NCI-H2081 (cell line): ENCODE measurements at places on chromosomes 7 and 10.

DNA sequence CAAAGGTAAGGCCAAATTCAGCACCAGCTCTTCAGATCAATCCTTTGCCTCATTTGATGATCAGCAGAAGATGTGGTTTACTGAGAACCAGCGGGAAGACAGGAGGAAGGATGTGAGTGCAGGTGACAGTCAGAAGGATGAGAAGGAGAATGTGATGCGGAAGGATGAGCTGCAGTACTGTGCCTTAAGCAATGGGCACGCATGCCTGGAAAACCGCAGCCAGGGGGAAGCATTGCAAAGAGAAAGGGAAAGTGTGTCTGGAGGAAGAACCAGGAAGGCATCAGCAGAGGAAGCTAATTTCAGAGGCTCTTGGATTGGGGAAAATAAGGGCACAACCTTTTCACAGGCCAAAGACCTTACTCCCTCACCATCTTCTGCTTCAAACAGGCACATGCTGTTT, 25.7 kb downstream of the C10orf71 start:
- no peak for DNase-seq

DNA sequence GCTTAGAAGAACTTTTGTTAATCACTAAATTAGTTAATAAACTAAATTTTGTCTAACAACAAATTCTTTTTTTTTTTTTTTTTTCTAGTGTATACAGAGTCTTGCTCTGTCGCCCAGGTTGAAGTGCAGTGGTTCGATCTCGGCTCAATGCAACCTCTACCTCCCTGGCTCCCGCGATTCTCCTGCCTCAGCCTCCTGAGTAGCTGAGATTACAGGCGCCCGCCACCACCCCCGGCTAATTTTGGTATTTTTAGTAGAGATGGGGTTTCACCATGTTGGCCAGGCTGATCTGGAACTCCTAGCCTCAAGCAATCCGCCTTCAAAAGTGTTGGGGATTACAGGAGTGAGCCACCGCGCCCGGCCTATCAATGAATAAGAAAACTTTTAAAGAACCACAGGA, 1.1 kb upstream of the IQUB start:
- no peak for DNase-seq

GRCh38 chr10:104429846-104430245, 76.2 kb downstream of the CFAP58 start:
- DNase-seq, result no peak

GRCh38 chr7:130369831-130370550, 10.3 kb upstream of the CPA1 start:
- no peak for DNase-seq

DNA sequence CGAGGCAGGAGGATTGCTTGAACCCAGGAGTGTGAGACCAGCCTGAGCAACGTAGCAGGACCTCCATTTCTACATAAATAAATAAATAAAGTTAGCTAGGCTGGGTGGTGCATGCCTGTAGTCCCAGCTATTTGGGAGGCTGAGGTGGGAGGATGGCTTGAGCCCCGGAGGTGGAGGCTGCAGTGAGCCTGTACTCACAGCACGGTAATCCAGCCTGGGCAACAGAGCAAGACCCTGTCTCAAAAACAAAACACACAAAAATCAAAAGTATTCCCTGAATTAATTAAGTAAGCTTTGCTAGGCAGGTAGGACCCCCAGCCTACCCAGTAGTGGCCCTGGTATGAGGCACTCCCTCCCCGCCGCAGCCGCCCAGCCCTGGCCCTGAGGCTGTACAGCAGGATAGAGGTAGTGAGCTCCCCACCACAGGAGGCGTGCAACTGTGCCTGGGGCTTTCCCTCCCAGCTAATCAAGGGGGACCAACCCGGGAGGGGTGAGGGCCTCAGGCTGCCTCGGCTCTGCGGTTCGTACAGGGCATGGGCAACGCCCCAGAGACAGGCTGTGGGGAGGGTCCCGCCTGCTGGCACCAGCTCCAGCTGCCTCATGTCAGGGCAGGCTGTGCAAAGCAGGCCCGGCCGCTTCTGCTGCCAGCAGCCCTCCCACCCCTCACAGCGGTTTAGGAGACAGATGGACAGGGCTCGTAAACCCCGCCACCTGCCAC, 1.0 kb upstream of the CYP2W1 start:
- DNase-seq, result no peak

- no peak for DNase-seq
These were observed 86.9 kb downstream of the VTI1A start for GRCh38 chr10:112533916-112534315.

- no peak for DNase-seq
These were observed 210.4 kb downstream of the FAM107B start for GRCh38 chr10:14564268-14564744.

DNA sequence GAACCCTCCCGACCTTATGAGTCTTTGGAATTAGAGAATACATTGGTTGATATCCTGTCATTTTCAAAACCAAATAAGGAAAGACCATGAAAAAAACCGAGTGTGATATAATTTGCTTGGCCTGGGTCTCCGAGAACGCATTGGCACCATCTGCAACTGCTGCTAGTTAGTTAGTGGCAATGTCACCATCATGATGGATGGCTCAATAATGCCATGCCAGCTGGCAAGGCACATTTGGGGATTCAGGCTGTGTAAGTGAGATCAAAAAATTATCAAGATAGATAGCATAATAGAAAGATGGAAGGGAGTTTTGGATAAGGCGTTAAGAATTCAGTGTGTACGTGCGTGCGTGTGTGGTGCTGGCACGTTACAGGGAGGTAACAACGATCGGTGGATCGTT, 134.7 kb upstream of the TCERG1L start:
- DNase-seq, result no peak

DNA sequence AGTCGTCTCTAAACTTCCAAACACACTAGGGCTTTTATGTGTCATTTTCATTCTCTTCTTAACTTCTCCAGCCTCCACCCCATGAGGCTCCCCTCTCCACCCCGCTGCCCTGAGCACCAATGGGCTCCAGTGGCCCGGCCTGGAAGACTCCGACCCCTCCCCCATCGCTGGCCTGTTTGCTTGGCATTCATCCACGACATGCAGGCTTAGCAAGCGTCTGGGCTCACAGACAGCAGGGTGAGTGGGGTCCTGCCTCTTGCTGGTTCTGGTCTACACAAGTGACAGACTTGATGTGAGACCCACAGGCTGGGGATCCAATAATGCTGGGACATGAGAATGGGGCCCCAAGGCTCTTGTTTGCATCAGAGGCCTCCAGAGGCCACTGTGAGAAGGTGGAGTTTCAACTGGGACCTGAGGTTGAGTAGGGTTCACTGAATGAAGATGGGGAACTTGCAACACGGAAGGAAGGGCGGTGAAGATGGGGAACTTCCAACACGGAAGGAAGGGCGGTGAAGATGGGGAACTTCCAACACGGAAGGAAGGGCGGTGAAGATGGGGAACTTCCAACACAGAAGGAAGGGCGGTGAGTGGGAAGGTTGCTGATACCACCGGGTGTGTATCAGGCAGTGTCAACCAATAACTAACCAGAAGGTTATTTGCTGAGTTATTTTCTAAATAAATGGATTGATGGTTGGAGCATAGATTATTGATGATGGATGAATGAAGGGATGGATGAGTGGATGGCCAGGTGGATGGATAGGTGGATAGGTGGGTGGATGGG, 14.0 kb downstream of the KNDC1 start:
- no peak for DNase-seq

- DNase-seq, result no peak
These were observed 143.5 kb upstream of the TRIM24 start for GRCh38 chr7:138316421-138317043.

- DNase-seq, result no peak
These were observed 164.7 kb downstream of the ADAM12 start for GRCh38 chr10:126223512-126224067.
